ENCODE measurements at places on chromosomes 6 and 20.

DNA sequence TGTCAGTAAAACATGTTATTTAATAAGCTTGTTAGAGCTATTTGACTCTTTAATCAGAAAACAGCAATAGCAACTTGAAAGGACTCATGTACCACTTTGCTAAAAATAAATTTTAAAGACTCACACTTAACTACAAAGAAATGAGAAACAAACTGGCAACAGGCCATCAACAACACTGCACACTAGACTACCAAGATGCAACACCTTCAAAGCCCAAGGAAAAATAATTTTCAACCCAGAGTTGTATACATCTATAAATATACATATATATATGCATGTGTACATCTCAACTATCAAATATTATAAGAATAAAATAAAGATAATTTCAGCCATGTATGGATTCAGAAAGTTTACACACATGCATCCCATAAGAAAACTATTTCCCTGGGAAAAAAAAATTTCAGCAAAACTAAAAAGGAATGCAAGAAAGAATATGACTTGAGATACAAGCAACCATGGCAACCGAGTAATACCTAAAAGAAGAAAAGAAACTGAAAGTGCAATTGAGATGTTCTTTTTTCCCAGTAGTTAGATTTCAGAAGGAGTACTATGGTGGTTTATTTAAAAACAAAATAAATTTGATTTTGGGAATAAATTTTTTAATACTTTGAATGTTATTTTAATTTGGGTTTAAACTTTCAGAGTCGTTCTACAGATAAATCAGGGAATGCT, 303.8 kb downstream of the UBE3D start:
- DNase-seq: no peak

DNA sequence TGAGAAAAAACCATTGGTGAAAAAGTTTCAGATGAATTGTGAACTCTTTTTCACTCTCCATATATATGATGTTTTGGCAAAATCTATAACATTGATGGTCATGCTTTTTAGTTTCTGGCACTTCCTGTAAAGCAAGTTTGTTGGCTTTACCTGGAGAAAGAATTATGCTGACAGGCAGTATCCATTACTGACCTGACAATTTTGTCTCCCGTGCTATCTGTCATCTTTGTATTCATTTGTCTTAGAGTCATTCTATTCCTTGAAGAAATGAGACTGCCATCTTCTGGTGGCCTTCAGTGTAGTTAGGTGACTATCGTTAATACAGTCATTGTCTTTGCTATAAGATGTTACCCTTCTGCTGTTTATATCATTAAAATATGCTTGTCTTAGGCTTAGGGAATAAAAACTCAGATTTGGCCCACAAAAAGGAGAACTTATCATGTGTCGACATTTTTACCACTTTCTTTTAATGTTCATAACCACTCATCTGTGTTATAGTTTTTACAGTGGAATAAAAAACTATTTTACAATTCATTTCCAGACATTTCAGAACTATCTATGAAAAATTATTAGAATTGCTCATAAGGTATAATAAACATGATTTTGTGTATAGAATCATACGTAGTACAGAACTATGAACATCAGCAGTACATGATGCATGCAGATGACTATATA, 707.0 kb downstream of the EPM2A start:
- DNase-seq: no peak

- DNase-seq: no peak
Measured at GRCh38 chr6:132780770-132781371, 17.6 kb downstream of the SLC18B1 start.

DNA sequence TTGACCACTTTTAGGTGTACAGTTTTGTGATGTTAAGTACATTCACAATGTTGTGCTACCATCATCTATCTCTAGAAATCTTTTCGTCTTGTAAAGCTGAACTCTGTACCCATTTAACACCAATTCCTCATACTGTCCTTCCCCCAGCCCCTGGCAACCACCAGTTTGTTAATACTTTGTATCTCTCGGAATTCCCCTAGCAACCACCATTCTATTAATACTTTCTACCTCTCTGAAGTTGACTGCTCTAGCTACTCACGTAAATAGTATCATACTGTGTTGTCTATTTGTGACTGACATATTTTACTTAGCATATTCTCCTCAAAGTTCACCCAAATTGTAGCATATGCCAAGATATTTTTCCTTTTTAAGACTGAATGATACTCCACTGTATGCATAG, 82.3 kb upstream of the CLDN20 start:
- DNase-seq: no peak

GRCh38 chr20:38293491-38294065, 10.4 kb upstream of the BPI start:
- no peak for DNase-seq

DNA sequence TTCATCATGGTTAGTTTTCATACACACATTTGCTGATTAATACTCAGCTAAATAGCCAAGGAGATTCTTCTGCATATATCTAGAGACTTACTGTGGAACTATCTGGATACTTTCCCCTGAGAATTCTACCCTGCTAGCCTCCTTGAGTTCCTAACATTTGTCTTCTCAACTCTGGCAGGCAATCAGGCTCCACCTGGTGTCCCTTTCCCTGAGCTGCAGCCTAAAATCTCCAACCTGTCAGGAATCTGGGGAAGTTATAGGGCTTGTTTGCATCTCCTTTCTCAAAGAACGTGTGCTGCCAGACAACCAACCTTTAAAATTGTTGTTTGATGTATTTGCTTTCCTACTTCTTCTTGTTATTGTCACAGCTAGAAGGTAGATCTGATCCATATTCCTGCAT, 73.4 kb downstream of the FUT9 start:
- DNase-seq: no peak

DNA sequence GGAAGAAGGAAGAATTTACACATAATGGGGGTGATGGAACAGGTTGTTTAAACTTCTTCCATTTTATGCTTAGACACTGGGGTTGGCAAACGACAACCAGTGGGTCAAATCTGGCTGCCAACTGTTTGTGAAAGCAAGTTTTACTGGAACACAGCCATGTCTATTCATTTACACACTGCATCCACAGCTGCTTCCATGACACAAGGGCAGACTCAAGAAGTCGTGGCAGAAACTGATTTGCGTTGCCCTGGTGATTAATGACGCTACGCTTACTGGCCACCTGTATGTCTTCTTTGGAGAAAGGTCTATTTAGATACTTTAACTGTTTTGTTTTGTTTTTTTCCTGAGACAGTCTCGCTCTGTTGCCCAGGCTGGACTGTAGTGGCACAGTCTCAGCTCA, 19.0 kb downstream of the CTCFL start:
- DNase-seq: no peak

DNA sequence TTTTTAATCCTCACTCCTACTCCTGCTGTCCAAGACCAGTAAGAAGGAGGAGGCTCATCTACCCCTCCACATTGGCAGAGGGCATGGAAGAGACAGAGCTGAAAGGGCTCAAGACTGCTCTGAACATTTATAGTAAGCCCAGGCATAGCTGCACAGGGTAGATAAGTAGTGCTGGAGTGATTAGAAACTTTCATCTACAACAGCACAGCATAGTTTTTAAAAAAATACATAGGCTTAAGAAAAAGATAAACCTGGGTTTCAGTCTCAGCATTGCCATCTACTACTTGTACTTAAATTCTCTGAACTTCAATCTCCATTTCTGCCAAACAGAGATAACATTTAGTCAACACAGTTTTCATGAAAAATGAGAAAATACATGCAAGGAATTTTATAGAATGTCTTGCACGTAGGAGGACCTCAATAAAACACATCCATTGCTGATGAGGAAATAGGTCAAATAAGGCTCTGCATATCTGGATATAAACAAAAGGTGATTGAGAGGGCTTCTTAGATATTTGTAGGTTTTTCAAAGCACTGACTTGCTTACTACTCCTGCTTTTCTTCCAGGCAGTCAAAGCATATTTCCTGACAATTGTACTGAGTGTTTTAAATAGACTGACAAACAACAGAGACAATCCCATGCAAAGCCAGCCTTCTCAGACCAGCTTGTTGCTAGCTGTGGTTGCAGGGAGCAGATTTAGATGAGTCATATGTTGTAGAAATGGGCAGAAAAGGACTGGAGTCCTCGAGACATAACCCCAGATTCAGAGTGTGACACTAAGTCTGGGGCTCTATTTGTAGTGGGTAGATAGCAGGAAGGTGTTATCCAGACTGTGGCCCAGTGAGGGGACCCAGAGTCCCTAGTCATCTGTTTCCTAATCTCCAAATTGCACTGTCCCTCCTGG, 107.4 kb upstream of the TAB2 start:
- no peak for DNase-seq

DNA sequence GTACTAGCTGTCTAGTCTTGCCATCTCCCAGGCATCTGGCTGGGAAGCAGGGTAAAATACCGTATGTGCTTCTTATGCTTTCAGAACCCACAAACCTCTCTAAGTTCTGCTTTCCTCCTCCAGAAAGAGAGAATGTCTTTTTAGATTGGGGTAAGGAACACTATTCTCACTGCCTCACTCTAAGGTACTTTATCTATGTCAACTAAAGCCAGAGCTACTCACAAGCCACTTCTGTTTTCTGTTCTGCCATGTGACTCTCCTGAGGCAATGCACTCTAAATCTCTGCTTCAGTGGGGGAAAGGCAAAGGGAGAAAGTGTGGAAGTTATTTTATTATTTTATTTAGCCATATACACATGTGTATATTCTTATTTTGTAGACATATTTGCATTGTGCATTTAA, 15.6 kb downstream of the MEP1A start:
- DNase-seq: no peak

DNA sequence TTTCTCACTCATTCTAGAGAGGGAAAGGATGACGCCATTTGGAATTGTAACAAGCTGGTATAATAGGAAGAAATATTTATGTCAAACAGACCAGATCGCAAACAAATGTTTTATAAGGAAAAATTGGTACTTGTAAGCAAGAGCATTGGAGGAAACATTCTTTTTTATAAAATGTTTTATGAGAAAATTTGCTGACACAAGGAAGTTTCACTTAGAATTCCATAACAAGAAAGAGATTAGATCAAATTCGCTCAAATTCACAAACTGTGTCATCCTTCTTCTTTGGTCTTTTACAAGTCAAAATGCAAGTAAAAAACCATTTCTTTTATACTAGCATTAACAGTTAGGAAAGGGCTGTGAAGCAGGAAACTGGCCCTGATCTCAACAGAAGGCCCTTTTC, 179.9 kb downstream of the TRDN start:
- DNase-seq: no peak

GRCh38 chr20:8633366-8633765, 435.5 kb upstream of the PLCB4 start:
- no peak for DNase-seq

Data from stimulated activated CD4-positive, alpha-beta T cell treated with anti-CD3 and anti-CD28 coated beads, TNF-alpha, amount 100 ng/mL, for 24 hours (primary cell).